Substantia nigra (tissue), 51 donors: ENCODE measurements at places on chromosomes 7 and 10.

DNA sequence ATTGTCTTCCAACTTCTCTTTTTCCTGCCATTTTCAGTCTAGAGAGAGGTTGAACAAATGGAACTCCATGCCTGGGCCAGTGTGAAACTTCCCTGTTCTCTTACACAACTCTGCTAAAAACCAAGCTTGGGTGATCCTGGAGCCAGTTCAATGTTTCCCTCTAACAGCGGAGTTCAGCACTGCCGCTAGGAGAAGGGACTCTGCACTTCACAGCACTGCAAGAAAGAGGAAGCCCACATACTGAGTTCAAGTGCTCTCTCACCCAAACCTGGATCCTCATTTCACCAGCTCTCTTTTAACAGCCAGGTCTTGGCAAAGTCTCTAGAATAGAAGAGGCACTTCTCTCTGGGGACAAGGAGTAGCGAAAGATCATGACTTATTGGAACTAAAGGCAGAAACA lies 18.8 kb downstream of the FOXI2 start:
- DNase-seq: no peak

DNA sequence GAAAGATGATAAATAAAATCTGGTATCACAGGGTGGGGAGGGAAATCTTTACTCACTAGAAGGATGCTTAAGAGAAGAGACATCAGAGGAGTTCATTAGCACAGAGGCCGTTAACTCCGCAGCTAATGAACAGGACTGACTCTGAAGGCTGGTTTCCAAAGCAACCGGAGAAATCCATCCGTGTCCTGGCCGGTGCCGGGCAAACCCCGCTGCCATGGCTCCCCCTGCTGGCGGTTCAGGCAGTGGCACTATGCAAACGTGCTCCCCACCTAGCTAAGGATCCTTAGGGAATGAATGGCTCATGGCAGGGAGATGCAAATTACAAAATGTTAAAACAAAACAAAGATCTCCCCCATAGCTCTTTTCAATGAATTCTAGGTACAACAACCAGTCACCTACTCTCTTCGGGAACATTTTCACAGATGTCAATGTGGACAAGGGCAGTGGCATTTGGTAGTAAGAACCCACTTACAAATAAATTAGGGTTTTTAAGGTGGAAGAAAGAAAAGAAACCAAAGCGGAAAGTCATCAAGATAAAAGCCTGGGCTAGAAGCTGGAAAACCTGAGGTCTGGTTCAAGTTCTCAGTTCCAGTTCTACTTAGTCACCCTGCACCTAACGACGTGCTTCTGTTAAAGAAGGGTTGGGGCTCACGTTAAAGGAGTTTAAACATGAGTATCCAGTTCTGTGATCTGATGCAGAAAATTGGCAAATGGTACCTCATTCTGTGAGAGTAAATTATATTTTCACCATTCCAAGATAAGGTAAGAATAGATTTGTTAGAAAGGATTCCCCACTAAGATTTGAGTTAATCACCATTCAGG lies 138.2 kb downstream of the SVIL start:
- peak; percentile 60 for DNase-seq

GRCh38 chr7:134695321-134695860 lies 48.7 kb downstream of the BPGM start:
- no peak for DNase-seq

GRCh38 chr10:3131098-3131497 lies 41.5 kb downstream of the PITRM1 start:
- DNase-seq: no peak

DNA sequence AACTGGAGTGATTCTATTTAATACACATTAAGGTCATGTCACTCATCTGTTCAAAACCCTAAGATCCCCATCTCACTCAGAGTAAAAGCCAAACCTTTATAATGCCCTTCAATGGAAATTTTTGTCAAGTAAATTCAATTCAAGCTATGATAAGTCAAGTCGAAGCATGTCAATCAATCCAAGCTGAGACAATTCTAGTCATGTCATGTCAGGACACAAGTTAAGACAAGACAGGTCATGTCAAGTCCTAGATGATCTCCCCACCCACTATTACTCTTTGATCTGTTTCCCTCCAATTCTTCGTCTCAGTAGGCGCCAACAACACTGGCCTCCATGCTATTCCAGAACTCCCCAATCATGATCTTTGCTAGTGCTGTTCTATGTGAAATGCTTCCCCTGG lies 141.4 kb downstream of the MAGI2 start:
- DNase-seq: no peak

DNA sequence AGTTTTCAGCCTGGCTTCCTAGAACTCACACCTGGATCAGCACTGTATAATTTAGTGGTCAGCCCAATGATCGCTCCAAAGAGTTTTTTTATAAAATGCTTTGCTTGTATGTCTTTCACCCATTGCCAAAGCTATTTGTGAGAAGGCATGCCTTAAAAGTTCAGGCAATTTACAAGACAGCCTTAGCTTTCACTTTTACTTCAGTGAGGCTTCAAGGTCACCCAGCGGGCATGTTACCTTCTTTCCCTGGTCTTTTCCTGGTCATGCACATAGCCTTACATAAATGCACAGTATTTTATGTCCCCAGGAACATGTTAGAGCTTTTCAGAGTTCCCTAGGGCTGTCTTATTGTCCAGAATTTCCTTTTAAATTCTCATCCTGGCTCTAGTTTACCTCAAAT lies 179.9 kb upstream of the TMEM72 start:
- no peak for DNase-seq

DNA sequence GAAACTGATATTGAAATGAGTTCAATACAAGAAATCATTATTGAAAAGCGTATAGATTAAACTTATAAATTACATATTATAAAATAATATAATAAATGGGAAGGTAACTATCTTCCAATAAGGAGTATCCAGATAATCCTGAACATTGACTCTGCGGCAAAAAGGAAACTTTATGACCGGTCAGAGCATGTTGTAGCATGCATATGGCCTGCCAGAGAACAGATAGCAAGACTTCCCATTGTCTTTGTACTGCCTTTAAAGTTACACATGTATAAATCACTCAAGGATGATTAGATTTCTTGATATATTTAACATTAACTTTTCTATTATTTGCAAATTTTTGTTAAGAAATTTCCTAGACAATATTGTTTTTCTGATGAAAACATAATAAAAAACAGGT lies 56.2 kb upstream of the ETV1 start:
- DNase-seq: no peak

DNA sequence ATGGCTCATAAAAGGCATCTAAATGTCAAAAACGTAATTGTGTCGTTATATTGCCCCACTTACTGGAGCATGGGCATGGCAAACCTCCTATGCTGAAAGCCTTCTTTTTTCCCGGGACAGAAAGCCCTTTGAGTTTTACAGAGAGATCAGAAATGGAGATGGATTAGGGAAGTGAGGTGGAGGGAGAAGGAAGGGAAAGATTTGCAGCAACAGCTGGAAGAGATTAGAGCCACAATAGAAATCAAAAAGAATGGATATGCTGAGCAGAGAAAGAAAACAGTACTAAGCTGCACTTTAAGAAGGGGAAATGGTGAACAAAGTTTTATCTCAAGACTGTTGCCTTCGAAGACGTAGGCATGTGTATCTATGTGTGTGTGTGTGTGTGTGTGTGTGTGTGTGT lies 97.2 kb upstream of the PCGF5 start:
- DNase-seq: no peak

- DNase-seq: no peak
Observed at GRCh38 chr7:73851410-73852338, 9.3 kb upstream of the TMEM270 start.

DNA sequence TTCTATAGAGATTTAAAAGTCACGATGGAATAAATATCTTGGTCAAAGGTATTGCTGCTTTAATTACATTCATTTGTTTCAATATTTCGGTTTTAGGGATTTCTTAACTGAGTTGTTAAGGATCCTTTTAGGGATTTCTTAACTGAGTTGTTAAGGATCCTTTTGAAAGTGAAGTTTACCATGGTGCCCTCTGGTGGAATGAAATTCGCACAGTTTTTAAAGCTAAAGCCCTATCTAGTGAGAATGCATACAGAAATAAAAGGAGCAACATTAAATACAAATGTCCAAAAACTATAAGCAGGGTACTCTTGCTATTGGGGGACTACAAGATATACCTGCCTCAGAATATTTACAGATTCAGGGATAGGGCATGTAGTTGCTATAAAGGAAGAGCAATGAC lies 193.7 kb downstream of the RNLS start:
- DNase-seq: no peak

DNA sequence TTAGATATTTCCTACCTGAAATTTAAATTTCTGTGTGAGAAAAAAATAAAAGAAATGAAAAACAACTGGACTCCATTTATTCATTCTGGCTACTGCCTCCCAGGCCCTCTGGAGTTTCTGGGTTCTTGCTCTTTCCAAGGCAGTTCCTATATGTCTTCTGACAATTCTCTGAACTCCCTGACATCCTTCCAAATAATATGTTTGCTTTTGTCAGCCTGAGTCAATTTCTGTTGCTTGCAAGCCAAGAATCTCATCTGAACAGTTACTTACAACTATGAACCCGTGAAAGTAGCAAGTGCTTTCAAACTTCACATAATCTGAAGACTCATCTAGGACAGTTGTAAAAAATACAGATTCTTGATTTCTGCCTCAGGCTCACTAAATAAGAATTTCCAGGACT lies 216.7 kb upstream of the NPVF start:
- no peak for DNase-seq

GRCh38 chr10:63247771-63248170 lies 114.6 kb downstream of the NRBF2 start:
- no peak for DNase-seq

- no peak for DNase-seq
Observed at GRCh38 chr7:11548532-11548931, 283.5 kb downstream of the THSD7A start.

DNA sequence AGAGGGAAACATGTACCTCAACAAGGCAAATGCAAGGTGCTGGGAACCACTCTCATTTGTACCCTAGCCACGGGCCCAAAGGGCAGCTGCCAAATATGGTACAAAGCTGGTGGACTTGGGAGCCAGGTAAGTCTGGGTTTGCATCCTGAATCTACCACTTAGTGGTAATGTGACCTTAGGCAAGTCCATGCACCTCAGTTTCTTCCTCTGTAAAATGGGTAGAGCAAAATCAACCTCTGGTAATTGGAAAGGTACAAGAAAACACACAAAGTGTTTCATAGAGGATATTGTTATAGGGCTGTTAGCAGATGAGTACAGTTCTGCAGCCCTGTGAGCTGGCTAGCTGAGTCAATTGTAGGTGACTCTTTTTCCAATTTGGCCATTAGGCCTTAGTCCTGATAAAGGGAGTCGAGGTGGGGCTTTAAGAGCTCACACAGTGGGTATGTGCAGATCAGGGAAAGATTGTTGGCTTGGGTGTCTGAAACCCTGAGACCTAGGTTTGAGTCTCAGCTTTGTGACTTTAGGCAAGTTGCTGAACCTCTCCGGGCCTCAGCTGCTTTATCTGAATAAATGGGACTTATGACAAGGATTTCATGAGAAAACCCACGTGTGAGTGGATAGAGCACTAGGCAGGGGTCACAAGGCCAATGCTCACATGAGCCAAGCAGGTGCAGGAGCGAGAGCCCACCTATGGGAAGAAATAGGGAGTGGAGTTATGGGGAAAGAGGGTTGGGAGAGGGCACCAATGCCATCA lies 121.3 kb upstream of the GDF10 start:
- DNase-seq: no peak

DNA sequence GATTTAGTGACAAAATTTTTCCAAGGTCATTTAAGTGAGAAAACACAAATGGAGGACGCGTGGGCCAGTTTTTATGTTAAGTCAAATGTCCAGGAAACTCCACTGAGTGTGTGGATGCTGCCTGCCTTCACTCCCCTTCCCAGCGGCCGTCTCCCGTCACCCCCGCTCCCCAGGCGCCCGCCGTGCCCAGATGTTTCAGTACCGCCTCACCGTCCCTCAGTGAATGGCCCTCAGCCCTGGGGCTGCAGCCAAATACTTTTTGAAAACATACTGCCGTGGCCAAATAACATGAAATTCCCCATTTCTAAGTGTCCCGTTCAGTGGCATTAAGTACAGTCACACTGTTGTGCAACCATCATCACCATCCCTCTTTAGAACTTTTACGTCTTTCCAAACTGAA lies 131.9 kb downstream of the INSYN2A start:
- no peak for DNase-seq

DNA sequence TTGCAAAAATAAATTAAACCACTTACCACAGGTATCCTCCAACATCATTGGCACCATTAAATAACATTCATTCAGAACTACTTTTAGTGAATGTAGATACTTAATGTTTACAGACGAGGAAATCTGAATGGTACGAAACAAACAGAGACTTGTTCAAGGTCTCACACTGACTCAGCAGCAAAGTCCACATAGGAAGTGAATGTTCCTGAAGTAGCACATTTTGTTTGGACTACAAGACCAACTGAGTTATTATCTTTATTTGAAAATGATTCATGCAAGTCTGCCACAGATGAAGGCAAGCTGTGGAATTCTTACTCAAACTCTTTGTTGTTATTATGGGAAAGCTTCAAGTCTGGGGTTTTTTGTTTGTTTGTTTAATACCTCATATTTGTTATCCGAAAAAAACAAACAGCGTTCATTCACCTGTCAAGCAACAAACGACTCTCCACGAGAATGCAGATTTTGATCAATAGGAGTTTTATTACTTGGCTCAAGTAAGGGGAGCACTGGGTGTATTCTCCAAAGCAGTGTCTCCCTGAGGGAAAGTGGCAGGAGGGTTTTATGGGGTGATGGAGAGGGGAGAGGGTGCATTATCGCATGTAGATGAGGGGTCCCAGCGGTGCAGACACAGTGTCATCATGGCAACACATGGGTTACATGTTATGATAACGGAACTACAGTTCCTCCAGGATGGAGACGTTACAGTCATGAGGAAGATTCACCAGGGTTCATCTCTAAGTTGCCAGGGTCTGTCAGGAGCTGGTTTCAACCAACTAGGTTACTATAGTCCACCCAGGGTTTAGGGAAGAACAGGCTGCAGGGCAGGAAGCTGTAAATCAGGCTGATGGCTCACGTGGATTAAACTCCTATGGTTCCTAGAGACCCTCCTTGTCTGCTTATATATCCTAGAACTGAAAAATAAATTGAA lies 147.7 kb upstream of the AKR1E2 start:
- DNase-seq: no peak

- DNase-seq: no peak
Observed at GRCh38 chr10:69883310-69884023, 81.8 kb downstream of the COL13A1 start.

GRCh38 chr7:66523409-66523808 lies 105.3 kb upstream of the KCTD7 start:
- DNase-seq: no peak

GRCh38 chr10:128008521-128009250 lies 101.8 kb downstream of the PTPRE start:
- DNase-seq: no peak

DNA sequence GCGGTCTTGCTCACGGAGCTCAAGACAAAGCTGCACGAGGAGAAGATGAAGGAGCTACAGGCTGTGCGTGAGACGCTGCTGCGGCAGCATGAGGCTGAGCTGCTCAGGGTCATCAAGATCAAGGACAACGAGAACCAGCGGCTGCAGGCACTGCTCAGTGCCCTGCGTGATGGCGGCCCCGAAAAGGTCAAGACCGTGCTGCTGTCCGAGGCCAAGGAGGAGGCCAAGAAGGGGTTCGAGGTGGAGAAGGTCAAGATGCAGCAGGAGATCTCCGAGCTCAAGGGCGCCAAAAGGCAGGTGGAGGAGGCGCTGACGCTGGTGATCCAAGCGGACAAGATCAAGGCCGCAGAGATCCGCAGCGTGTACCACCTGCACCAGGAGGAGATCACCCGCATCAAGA lies 51.4 kb downstream of the JAKMIP3 start:
- no peak for DNase-seq

- DNase-seq: no peak
Observed at GRCh38 chr10:99880080-99880835, 97.8 kb downstream of the ABCC2 start.

GRCh38 chr10:70054902-70055301 lies 2.3 kb downstream of the MACROH2A2 start:
- DNase-seq: no peak

GRCh38 chr7:4240520-4241303 lies 441.4 kb upstream of the FOXK1 start:
- DNase-seq: no peak
